ENCODE measurements at places on chromosomes 1 and 21. TPM values are rescaled to one million over a fixed set of nuclear protein-coding genes. Genes with fewer than 3 reads are reported as not detected.

The CAPN8 gene
- not detected for total RNA-seq

The ZBTB8A gene
- total RNA-seq, result 0.20 TPM

The SOX13 gene
- total RNA-seq, result 0.60 TPM

The DDX20 gene
- total RNA-seq, result 14.4 TPM

The BCL2L15 gene
- 0.98 TPM for total RNA-seq

The KCNJ15 gene
- total RNA-seq, result not detected

The ELOVL1 gene
- 77.1 TPM for total RNA-seq

The WNT4 gene
- not detected for total RNA-seq

The TSPAN2 gene
- total RNA-seq, result 3.5 TPM

The ALX3 gene
- total RNA-seq, result not detected

The HDGF gene
- 301 TPM for total RNA-seq

The RPS6KC1 gene
- total RNA-seq, result 9.8 TPM

The PDC gene
- not detected for total RNA-seq

The CDC14A gene
- 39.9 TPM for total RNA-seq

The KCNE2 gene
- total RNA-seq, result not detected

The TMEM269 gene
- total RNA-seq, result 0.25 TPM

The TFF3 gene
- total RNA-seq, result not detected

The TMEM54 gene
- not detected for total RNA-seq

The FUCA1 gene
- total RNA-seq, result 6.1 TPM

The KLF17 gene
- total RNA-seq, result not detected

The TMPRSS3 gene
- total RNA-seq, result 7.4 TPM

The TENT5C gene
- total RNA-seq, result 13.7 TPM

The AMY1B gene
- total RNA-seq, result not detected

The TP73 gene
- 2.5 TPM for total RNA-seq

The TNFRSF14 gene
- 182 TPM for total RNA-seq

The CFAP410 gene
- total RNA-seq, result 16.0 TPM

The CDC42BPA gene
- total RNA-seq, result 3.6 TPM

The RNF186 gene
- total RNA-seq, result not detected

The VWA1 gene
- 0.10 TPM for total RNA-seq

The ADGRB2 gene
- 0.27 TPM for total RNA-seq

The OR2T33 gene
- not detected for total RNA-seq

The SPRR2B gene
- not detected for total RNA-seq

The RPTN gene
- total RNA-seq, result not detected

The C1orf56 gene
- total RNA-seq, result 0.62 TPM

The HORMAD1 gene
- total RNA-seq, result 0.40 TPM

The B3GALT5 gene
- total RNA-seq, result not detected

The KIF17 gene
- not detected for total RNA-seq

The FCRL1 gene
- not detected for total RNA-seq

The PARS2 gene
- total RNA-seq, result 3.2 TPM

The CDA gene
- total RNA-seq, result not detected

The ADPRS gene
- 27.2 TPM for total RNA-seq

The ANGPTL3 gene
- total RNA-seq, result not detected

The ZNF648 gene
- total RNA-seq, result not detected

The SLAMF7 gene
- total RNA-seq, result 13.4 TPM

The AK5 gene
- 7.0 TPM for total RNA-seq

The AADACL4 gene
- not detected for total RNA-seq

The FNDC5 gene
- total RNA-seq, result not detected

The SPRR3 gene
- total RNA-seq, result not detected

The RNF19B gene
- 20.1 TPM for total RNA-seq

The ELAPOR1 gene
- 6.3 TPM for total RNA-seq

The XCL1 gene
- not detected for total RNA-seq

The C1orf87 gene
- not detected for total RNA-seq

The CHRM3 gene
- 0.27 TPM for total RNA-seq

The KRTAP11-1 gene
- not detected for total RNA-seq

The KCNK1 gene
- 0.77 TPM for total RNA-seq

All from activated CD4-positive, alpha-beta T cell treated with anti-CD3 and anti-CD28 coated beads, Interleukin-2, amount 10 ng/mL, durations not matched to agents 7 days and 5 days (primary cell).